ENCODE measurements at places on chromosomes 2 and 18. TPM values are rescaled to one million over a fixed set of nuclear protein-coding genes. Genes with fewer than 3 reads are reported as not detected.

DNA sequence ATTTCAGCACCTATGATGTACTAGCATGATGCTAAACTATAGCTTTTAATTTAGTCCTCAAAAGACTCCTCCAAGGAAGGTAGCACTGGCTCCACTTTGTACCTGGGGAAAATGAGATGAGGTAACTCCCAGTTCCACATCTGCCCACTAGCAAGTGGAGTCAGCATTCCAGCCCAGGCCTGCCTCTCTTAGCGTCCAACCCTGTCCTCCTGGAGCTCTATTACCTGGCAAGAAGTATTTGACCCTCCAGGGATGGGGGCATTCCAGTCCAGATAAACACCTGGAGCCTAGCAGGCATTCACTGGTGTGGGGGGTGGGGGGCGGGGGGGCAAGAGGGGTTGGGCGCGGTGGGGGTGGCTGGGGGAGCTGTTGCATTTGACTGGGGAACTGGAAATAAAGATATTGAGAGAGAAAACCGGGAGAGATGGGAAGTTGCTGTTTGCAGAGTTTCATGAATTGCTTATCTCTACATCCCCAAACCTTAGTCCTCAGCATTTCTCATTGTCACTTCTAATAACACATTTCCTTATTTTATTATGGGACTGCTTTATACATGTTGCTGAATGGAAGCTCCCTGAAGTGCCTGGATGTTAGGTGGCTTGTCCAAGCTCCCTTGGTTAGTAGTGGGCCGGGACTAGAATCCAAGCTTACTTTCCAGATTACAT is 22.0 kb upstream of the FZD5 start:
- no peak for DNase-seq

- no peak for DNase-seq
Measured at GRCh38 chr18:11154368-11154989, 5.1 kb upstream of the PIEZO2 start.

GRCh38 chr2:96558061-96558460 is 21.5 kb downstream of the ARID5A start:
- DNase-seq = no peak

The LTBP1 gene
- 74.7 TPM for polyA plus RNA-seq

GRCh38 chr2:119178776-119179175 is 20.2 kb upstream of the C1QL2 start:
- DNase-seq = no peak

- no peak for DNase-seq
Measured at GRCh38 chr2:106195456-106195855, 1.4 kb upstream of the UXS1 start.

- DNase-seq = no peak
Measured at GRCh38 chr2:118731413-118731812, 116.0 kb downstream of the EN1 start.

- DNase-seq = no peak
Measured at GRCh38 chr2:189157456-189157855, 22.1 kb downstream of the COL5A2 start.

GRCh38 chr2:4964579-4964978 is 727.6 kb upstream of the SOX11 start:
- no peak for DNase-seq

DNA sequence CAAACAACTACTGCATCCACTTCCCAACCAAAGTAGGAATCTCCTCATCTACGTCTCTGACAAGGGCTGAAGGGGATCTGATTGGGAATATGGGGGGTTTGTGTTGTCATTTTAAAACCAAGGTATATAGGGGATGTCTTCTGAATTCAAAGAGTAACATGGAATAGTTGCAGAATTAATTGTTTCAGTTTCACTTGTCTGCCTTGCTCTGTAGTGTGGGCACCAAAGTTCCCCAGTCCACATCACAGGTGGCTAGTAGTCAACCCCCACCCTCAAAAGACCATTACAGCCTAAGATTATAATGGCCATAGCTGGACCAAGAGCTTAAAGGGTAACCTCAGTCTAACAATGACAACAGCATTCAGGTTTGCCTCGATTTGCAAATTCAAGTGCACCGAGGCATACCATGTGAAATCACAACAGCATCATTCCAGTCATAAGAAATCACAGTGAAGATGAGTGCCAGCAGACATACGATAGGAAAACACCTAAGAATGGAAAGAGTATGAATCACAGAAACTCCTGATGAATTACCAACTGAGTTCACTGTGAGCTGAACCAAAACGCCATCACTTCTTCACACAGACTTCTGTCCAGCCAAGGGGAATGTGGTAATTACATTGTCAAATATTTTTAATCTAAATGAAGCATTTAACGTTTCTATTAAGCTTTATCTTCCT is 52.4 kb downstream of the MYO5B start:
- no peak for DNase-seq

DNA sequence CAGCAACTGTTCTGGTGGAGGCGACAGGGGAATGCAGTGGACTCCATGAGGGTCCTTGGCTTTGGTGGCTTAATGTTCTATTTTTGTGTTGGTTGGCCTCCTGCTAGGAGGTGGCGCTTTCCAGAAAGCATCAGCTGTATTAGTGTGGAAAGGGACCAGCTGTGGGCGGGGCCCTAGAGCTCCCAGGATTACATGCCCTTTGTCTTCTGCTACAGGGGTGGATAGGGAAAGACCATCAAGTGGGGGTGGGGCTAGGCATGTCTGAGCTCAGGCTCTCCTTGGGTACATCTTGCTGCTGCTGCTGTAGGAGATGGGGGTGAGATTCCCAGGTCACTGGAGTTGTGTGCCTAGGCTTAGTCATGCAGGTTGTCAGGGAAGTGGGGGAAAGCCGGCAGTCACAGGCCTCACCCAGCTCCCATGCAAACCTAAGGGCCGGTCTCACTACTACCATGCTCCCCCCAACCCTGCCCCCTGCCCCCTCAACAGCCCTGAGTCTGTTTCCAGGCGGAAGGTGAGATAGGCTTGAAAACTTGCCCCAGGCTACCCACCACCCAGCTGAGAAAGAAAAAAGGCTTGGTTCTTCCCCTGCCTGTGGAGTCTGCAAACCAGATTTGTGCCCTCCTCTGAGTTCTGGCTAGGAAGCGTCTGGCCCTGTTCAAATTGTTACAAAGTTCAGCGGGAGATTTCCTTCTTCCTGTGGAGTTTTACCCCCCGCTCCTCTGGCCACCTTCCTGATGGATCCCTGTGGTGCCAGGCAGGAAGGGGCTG is 141.3 kb upstream of the LYPD1 start:
- DNase-seq = no peak

The SIGLEC15 gene
- polyA plus RNA-seq = 0.21 TPM

The GBX2 gene
- polyA plus RNA-seq = 0.39 TPM

- DNase-seq = peak; percentile 64
Measured at GRCh38 chr2:112541315-112542122, 746 bp upstream of the POLR1B start.

GRCh38 chr2:110991911-110992310 is 128.8 kb upstream of the BCL2L11 start:
- no peak for DNase-seq

- DNase-seq = no peak
Measured at GRCh38 chr2:38108907-38109731, 33.2 kb upstream of the CYP1B1 start.

- DNase-seq = no peak
Measured at GRCh38 chr18:62771494-62772270, 56.3 kb downstream of the PHLPP1 start.
